ENCODE measurements at places on chromosomes 6 and 20.

- no peak for DNase-seq
Measured at GRCh38 chr6:163513570-163514166, 99.2 kb downstream of the QKI start.

- DNase-seq = no peak
Measured at GRCh38 chr20:15739035-15739434, 834.2 kb downstream of the KIF16B start.

DNA sequence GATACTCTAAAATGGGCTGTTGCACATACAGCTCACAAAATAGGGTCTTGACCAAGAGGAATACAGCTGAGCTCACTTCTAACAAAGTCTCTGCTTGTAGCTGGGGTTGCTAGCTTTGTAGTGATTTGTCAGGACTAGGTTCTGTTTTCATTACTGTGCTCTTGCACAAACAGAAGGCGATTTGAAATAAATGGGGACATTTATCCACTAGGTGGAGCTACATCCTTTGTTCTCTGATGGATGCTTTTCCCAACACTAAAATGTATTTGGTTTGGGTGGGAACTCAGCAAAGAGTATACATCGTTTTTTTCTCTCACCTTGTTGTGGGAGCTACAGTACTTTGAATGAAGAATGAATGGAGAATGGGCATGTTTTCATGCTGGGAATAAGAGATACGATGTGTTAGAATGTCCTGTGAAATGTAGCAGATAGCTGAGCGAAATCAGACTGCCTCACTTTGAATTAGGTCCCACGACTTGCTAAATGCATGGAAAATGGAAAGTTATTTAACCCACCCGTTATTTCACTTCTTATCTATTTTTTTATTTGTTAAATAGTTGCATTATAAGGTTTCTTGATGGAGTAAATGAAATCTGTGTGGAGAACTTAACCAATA lies 494.7 kb upstream of the MAP3K7 start:
- DNase-seq = peak; percentile 41

- no peak for DNase-seq
Measured at GRCh38 chr6:13873288-13874190, 51.2 kb upstream of the RNF182 start.

DNA sequence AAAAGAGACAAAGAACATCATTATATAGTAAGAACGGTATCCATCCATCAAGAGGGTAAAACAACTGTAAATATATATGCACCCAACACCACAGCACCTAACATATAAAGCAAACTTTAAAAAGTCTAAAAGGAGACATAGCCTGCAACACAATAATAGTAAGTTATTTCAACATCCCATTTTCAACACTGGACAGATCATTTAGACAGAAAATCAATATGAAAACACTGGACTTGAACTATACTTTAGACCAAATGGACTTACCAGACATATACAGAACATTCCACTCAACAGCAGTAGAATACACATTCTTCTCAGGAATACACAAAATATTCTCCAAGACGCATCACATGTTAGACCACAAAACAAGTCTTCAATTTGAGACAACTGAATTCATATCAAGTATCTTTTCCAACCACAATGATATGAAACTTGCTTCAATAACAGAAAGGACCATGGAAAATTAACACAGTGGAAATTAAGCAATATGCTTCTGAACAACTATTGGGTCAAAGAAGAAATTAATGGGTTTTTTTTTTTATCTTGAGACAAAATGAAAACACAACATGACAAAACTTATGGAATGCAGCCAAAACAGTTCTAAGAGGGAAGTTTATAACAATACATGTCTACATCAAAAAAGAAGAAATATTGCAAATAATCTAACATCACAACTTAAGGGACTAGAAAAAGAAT lies 23.9 kb upstream of the ASF1A start:
- peak; percentile 3 for DNase-seq

DNA sequence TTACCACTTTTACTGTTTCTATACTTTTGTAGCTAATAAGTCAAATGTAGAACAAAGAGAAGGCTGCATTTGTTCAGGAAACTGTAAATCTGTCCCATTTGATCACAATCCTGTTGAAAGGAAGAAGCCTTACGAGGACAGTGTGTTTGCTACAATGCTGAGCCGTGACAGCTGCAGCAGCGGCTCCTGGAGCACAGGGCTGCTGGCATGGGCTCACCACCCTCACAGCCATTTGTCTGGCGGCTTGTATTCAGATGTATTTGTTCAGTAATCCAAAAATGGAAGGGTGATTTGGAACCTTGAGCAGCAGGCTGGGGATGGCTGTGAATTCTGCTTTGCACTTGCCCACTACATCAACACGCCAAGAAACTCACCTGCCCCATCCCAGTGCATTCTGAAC lies 5.7 kb downstream of the TUBB2A start:
- DNase-seq = no peak

Data from MV-4-11 (cell line).